ENCODE measurements at places on chromosomes 6 and 20.

GRCh38 chr20:62463651-62464424, 12.0 kb downstream of the GATA5 start:
- DNase-seq, result no peak

- no peak for DNase-seq
These were observed 4.7 kb downstream of the SLC2A10 start for GRCh38 chr20:46713957-46714834.

- DNase-seq, result no peak
These were observed 13.0 kb downstream of the PXDC1 start for GRCh38 chr6:3738381-3739131.

DNA sequence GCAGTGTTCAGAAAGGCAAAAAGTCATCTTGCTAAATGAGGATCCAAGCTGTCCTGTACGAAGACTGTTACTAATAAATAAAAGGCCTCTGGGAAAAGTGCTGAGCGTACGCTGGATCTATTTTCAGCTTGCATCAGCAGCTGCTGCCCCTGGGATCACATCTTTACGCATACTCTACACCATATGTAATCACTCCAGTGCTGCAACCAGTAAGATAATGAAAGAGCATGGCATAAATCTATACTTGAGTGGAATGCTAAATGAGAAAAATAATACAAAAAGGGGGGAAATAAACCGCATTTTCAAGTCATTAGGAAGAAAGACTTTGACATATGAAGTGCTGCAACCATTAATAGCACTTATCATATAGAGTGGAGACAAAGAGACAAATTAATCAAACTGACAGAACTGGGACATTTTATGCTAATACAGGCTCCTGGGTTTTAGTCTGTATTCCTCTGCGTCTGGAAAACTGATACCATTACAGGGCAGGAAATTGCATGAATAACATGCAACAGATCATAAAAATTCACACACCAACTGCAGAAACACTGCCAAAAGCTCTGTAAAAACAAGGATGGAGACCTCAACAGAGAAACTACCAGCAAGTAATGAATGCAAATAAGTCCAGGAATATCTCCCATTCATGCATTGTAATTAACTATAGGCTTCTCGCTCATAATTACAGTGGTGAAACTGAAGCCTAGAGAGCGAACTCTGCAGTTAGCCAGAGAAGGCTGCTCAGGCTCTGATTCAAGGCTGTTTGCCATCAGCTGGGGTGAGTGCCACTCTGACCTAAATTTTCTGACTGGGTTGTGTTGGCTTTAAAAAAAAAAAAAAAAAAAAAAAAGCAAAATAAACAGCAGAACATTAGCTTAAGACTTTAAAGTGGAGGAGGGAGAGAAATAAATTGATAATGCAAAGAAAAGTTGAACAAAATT, 83.8 kb downstream of the GJA10 start:
- DNase-seq, result no peak

- DNase-seq, result no peak
These were observed 132.3 kb downstream of the CARMIL1 start for GRCh38 chr6:25411316-25411950.

All from activated T-helper 2 cell treated with anti-CD3 and anti-CD28 coated beads, Interferon-gamma antibody, Interleukin-2, Interleukin-4, amounts not matched to agents 10 μg/mL and 5 μg/mL and 100 μg/mL, durations not matched to agents 14 hours and 24 hours and 36 hours (primary cell).